Left ventricle myocardium superior (tissue), 1 donor: ENCODE measurements at places on chromosomes 11 and 22. TPM values are rescaled to one million over a fixed set of nuclear protein-coding genes. Genes with fewer than 3 reads are reported as not detected.

DNA sequence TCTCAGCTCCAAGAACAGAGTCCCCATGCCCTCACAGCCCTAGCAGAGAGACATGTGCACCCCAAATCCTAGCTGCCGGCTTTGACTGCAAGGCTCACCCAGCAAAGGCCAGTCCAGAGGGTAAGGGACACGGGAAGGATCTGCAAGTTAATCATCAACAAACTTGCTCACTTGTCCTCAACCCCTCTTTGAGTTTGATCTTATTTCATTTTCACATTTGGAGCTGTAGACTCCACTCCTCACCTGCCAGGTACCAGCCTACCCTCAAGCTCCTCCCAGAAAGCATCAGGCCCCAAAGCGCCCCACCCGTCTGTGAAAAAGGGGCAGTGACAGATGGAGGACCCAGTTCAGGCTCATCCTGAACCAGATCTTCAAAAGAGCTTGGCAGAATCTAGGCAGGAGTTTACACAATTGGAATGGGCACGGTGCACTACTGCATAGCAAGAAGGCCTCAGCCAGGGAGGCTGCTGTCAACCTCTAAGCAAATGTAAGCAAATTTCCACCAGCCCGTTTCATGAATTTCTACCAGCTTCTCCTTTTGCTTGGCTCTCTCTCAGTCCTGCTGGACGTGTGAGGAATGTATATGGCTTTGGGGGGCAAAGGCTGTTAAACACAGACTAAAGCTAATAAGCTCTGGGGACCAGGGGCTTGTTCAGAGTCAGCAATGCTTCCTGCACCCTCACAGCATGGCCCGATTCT is 5.5 kb downstream of the EHD1 start:
- DNase-seq, result no peak

DNA sequence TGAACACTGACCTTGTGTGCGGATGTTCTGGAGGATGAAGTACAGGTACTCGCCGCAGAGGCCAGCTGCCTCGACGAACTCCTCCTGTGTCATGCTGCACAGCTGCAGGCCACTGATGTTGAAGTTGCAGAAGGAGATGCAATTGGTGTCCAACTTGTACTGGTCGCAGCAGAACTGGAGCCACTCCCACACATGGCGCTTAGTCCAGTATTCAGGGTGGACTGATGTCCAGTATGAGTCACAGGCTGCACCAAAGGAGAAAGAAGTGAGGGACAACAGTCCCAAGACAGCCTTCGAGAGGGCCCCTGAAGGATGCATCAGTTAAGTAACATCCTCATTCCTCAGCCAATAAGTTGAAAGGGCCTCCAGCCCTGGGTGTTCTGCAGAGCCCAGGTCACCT is 20.1 kb downstream of the ELF5 start:
- no peak for DNase-seq

DNA sequence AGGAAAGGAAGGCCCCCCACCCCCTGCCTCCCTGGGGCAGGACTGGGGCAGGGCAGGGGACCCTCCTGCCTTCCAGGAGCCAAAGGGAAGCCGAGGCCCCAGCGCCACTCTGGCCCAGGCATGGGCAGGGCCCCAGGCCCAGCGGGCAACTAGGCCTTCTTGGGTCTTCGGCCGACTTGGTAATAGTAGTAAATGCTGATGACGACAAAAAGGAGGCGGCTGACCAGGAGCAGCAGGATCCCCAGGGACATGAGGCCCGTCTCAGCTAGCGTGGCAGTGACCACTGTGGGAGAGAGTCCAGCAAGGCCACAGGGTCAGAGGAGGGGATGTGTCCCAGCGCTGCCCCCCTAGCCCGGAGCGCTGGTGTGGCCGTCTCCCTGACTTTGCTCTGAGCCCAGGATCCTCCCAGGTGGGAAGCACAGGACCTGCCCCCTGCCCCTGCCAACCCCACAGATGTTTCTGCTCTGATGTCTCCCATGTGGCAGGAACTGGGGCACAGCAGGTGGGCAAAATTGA is 15.9 kb downstream of the TP53I11 start:
- no peak for DNase-seq

DNA sequence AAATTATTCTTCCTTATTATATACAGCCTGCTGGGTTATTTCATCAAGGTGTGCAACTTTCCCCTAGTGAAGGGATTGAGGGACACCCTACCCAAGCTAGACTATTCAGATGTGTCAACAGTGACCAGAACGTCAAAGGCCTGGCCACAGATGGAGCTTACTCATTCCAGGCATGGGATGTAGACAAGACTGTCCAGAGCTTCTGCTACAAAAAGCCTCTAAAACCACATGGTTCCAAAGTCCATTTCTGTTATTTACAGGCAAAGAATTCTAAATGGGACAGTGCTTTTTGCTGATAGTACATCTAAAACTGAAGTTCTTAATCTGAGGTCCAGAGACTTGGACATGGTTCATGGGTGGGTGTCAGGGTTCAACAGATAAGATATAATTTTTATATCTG is 9.7 kb upstream of the SMCO4 start:
- no peak for DNase-seq

- DNase-seq, result no peak
These were observed 12.3 kb upstream of the CACNA1I start for GRCh38 chr22:39558254-39558727.

DNA sequence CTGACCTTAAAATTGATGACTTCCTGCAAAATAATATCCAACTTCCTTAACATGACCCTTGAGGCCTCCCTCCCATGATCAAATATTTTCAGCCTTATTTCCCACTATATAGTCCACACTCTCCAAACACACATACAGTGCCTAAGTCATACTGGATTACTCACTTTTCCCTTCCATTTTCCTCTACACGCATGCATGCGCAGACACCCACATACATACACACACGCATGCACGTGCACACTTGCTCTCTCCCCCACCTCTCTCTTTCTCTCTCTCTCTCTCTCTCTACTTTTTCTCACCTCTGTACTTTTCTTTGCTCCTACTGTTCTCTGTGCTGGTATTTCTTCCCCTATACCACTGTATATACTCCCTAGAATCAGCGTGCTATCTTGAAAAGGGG is 28.1 kb downstream of the DLG2 start:
- no peak for DNase-seq

- no peak for DNase-seq
These were observed 47.8 kb downstream of the PARVB start for GRCh38 chr22:44071781-44072326.

GRCh38 chr22:23069502-23070357 is 589 bp upstream of the GNAZ start:
- DNase-seq, result peak; percentile 96

GRCh38 chr22:47835726-47836125 is 1073.3 kb downstream of the TBC1D22A start:
- DNase-seq, result no peak

- no peak for DNase-seq
These were observed 10.1 kb downstream of the STIM1 start for GRCh38 chr11:3865388-3866193.

GRCh38 chr11:70142221-70142875 is 60.7 kb upstream of the FADD start:
- no peak for DNase-seq

GRCh38 chr11:70367071-70367470 is 31.3 kb upstream of the CTTN start:
- DNase-seq, result no peak

- no peak for DNase-seq
These were observed 6.2 kb downstream of the CLCF1 start for GRCh38 chr11:67366961-67367760.

Gene NTM
- 3.3 TPM for total RNA-seq

Gene PDGFB
- total RNA-seq, result 19.9 TPM

Gene EMID1
- 0.40 TPM for total RNA-seq

Gene RIN1
- 1.7 TPM for total RNA-seq

Gene RAB36
- 0.74 TPM for total RNA-seq

Gene TBC1D10A
- 6.2 TPM for total RNA-seq

Gene OR10A2
- not detected for total RNA-seq

Gene CYP2D6
- not detected for total RNA-seq
